Gastroesophageal sphincter (tissue), 4 donors: ENCODE measurements at places on chromosomes 16 and 17.
A peak's percentile ranks its signal among the peaks of the same experiment; 100 is the strongest.

DNA sequence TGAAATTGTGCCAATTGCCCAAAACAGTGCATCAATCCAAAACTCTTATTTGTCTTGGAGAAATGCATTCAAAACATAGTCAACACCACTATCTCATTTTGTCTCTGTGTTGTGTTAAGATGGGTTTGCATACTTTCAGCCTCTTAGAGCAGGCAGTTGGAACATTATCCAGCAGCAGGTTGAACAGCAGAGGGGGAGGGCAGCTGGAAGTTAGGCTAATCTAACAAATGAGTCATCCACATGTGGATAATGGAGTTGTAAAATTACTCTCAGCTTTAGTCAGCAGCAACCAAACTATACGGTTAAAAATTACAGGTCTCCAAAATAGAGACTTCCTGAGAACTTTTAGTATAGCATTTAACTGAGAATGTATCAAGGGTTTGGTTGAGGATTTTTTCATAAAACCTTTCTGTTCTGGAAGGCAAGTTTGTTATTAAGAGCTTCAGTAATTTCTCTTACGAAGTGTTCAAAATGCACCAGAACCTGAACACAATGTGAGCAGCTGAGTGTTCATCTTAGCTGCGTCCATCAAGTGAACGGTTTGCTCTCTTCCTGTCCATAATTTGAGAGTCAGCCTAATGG, 46.3 kb downstream of the PRKCA start:
- ATAC-seq = peak; percentile 60

DNA sequence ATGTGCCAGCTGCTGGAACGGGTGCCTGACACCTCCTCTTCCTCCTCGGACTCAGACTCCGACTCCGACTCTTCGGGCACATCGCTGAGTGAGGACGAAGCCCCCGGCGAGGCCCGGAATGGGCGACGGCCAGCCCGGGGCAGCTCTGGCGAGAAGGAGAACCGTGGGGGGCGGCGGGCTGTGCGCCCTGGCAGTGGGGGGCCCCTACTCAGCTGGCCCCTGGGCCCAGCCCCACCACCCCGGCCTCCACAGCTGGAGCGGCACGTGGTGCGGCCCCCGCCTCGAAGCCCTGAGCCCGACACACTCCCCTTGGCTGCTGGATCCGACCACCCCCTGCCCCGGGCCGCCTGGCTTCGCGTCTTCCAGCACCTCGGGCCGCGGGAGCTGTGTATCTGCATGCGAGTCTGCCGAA, 6.8 kb downstream of the FBXL19 start:
- no peak for ATAC-seq

DNA sequence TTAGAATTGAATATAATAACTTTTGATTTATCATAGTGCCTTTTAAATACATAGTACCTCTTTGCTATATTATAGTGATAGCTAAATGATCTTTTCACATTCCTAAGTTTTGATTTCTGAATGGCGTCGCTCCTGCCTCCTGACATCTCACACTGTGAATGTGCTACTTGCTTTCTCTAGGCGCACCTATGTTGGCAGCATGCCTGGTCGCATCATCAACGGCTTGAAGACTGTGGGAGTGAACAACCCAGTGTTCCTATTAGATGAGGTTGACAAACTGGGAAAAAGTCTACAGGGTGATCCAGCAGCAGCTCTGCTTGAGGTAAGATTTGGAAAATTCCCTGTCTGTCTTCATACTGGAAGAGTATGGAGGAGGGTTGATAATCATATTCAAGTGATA, 29.8 kb upstream of the ABCC11 start:
- no peak for ATAC-seq

DNA sequence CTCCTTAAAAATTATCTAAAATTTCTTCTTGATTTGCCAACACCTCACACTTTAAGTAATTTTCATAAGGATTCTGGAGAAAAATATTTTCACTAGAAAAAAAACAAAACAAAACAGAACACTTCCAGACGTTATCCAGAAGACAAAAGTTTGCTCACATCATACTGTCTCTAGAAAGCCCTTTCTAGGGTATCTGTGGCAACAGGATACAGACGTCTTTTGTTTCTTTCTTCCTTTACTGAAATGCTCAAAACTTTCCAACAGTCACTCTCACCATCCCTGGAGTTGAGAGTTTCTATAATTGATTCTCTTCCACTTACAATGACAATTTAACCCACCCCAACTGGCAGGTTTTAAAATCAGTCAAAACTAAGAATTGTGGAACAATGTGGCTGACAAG, 2.6 kb downstream of the ZC3H7A start:
- ATAC-seq = no peak

DNA sequence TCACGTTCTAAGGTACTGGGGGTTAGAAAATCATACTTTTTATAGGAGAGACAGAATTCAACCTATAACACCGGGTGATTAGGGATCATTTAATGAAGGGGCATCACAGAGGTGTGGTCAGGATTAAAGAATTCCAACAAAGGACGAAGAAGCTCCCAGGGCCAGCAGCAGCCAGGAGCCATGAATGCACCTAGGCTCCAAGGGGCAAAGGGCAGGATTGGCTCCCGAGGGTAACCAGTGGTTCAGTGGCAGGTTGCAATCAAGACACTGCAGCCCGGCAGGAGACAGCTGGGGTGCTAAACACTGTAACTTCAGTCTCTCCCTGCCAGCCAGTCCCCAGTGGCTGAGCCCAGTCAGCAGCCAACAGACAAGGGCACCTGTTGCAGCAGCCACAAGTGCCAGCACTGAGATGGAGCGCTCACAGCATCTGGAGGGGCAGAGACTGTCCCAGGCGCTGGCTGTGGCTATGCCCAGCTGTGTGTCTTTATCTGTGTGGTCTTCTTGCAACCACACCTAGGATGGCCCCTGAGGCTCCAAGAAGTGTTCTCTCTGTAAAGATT, 23.9 kb downstream of the DHRS7C start:
- ATAC-seq = no peak

GRCh38 chr16:10808850-10809249, 9.7 kb downstream of the TVP23A start:
- ATAC-seq = no peak

DNA sequence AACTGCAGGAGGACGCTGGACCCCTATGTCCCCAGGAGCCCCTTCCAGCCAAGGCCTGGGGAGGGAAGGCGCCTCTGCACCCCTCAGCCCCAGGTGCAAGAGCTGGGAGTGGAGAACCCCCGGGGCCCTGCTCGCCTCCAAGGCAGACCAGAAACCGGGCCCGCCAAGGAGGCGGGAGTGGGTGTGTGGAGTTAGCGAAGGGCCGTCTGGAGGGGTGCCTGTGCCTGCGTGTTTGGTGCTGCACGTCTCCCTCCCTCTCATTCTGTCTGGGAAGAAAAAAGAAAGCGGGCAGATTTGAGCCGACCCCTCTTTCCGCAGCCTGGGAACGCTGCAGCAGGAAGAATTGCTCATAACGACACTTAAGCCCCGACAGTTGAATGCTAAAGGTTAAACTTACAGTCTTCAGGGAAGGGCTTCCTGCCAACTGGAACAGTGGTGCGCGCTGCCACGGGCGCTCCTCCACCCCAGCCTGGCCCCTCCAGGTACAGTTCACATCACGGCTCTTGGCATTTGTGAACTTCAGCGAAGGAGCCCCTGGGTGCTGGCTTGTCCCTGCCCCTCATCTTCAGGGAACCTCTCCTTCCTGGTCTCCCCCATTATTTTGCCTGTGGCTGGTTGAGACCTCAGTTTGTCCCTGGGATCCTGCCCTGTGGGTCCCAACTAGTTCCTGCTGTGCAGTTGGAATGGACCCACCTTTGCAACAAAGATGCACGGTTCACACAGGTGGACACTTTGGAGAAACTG, 19.2 kb upstream of the ZFHX3 start:
- no peak for ATAC-seq

DNA sequence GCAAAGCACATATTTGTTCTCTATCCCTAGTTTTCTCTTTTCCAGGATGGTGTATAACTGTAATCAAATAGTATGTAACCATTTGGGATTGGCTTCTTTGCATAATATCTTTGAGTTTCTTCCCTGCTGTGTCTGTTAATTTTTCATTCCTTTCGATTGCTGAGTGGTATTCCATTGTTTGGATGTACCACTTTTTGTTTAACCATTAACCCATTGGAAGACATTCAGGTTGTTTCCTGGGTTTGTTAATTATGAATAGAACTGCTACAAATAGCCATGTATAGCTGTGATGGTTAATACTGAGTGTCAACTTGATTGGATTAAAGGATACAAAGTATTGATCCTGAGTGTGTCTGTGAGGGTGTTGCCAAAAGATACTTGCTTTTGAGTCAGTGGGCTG, 4.6 kb upstream of the SLFN13 start:
- ATAC-seq = no peak

DNA sequence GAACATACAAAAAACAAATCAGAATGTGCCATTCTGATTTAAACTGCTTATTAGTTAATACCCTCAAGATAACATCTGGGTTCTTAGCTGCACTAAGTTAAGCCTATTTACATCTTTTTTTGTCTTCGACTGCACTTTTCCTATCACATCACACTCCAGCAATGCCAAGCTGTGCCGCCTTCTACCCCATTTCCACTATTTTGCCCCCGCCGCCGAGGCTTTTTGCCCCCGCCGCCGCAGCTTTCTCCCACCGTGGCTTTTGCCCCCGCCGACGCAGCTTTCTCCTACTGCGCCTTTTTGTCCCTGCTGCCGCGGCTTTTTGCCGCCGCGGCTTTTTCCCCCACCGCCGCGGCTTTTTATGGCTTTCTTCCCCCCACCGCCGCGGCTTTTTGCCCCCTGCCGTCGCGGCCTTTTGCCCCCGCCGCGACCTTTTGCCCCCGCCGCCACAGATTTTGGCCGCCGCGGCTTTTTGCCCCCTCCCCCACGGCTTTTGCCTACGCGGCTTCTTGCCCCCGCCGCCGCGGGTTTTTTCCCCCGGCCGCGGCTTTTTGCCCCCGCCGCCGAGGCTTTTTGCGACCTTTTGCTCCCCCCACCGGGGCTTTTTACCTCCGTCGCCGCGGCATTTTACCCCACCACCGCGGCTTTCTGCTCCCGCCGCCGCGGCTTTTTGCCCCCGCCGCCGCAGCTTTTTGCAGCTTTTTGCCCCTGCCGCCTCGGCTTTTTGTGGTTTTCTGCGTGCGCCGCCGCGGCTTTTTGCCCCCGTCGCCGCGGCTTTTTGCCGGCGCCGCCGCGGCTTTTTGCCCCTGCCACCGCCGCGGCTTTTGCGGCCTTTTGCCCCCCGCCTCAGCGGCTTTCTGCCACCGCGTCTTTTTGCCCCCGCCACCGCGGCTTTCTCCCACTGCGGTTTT, 331.4 kb upstream of the WSB1 start:
- no peak for ATAC-seq

GRCh38 chr17:15492186-15492585, 24.8 kb upstream of the CDRT4 start:
- ATAC-seq = no peak

DNA sequence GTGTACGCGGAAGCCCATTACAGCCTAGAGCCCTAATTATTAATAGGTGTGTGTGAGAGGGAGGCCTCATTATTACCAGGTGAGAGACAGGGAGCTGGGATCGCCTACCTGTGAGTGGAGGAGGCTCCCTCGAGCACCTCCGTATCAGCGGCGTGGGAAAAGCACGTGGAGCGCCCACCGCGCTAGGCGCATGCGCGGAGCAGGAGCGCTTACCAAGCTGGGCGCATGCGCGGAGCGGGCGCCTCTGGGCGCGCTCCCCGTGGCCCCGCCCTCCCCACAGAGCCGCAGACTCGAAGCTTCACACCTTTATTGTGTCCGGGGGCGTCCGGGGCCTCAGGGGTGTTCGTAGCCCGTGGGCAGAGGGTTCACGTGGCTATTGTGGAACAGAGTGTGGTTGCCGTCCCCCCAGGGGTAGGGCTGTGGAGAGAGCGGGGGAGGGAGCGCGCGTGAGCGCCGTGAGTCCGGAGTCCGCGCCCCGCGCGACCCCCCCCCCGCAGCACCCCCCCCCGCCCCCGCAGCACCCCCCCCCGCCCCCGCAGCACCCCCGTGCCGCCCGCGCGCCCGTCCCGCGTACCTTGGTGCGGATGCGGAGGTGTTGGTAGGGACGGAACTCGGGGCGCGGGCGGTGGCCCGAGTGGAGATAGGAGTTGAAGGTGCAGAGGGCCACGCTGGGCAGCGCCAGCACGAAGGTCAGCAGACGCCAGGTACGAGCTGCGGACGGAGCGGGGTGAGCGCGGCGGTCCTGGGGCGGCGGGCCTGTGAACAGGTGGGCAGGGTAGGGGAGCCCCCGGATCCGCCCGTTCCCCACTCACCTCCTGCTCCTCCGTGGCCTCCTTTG, 500 bp downstream of the COX6A2 start:
- ATAC-seq = peak; percentile 80

GRCh38 chr17:9371019-9371418, 204.6 kb downstream of the STX8 start:
- no peak for ATAC-seq

DNA sequence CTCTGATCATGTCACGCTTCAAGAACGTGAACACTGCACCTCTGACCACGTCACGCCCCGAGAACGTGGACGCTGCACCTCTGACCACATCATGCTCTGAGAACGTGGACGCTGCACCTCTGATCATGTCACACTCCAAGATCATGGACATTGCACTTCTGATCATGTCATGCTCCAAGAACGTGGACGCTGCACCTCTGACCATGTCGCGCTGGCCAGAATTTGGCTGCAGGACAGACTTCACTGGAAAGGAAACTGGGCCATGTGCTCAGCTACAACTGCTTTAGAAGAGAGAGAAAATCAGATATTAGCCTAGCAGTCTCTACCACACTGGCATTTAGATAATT, 182.7 kb downstream of the RPTOR start:
- ATAC-seq = no peak

- ATAC-seq = no peak
Observed at GRCh38 chr16:2592786-2593185, 55.0 kb downstream of the PDPK1 start.

- peak; percentile 77 for ATAC-seq
Observed at GRCh38 chr17:80426671-80427326, 11.8 kb downstream of the ENDOV start.

GRCh38 chr17:78239489-78239931, 8.1 kb downstream of the TMEM235 start:
- ATAC-seq = no peak

GRCh38 chr17:45273551-45273957, 11.7 kb upstream of the SPATA32 start:
- ATAC-seq = no peak

DNA sequence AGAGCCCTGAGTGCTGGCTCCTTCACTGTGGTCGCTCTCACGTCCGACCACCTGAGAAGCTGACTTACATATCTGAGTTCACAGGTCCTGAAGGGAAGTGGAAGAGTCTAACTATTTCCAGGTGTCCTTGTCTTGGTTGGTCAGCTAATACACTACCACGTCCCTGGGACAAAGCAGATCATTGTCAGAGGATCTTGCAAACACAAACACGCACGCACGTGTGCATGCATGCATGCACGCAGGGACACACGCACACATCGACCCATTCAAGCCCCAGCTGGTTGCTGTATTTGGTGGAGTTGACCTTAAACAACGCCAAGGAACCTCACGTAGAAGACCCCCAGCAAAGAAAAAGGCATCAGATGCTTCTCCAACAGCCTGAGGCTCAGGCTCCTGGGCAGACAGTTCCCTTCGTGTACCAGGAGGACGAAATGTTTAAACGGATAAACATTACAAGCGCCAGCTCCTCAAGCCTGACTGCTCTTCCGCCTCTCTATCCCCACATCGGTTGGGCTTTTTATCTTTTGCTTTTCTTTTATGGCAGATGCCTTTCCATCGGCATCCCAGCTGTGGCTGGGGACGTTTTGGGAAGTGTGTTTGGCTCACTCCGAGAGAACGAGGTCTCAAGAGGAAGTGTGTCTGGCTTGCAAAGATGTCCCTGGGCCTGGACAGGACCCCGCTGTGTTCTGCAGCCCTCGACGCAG, 95.8 kb downstream of the TBC1D16 start:
- no peak for ATAC-seq

GRCh38 chr17:65278050-65278819, 141.1 kb downstream of the RGS9 start:
- peak; percentile 75 for ATAC-seq

GRCh38 chr17:63843910-63844677, 1.6 kb upstream of the SMARCD2 start:
- no peak for ATAC-seq
